ENCODE measurements at places on chromosomes 5 and 9. TPM values are rescaled to one million over a fixed set of nuclear protein-coding genes. Genes with fewer than 3 reads are reported as not detected.
A peak's percentile ranks its signal among the peaks of the same experiment; 100 is the strongest.

DNA sequence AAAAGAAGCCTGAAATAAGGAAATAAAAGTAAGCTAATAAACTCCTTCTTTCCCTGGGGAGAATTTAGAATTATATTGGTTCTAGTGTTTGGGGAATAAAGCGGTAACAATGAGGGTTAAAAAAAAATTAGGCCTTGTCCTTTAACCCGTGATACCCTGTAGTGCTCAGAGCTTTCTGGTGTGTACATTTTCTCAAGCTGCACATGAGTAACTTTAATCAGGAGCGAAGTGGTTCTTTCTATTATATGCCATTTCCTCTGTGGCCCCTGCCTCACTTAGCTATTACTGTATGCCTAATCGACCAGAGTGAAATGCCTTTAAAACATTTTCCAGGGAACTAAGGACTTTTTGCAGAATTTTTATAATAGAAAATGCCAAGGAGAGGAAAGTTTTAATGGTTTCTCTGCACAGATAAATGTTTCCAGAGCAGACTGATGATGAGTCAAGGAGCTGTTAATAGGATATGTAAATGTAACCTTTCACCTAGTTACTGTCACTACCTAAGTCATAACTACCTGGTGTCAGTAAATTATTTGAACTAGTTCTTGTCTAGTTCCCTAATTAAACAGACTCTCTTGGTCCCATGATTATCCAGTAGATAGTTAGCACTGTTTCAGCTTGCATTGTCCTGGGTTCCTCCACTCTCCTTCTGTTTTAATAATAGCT lies 7.6 kb downstream of the PAM start:
- DNase-seq: no peak
- H3K27me3 ChIP-seq: no peaks in the 10 kb centered on the region
- H3K4me1 ChIP-seq: peaks cover 14% of the 10 kb centered on the region

C9 gene
- total RNA-seq: 0.05 TPM

- no peaks in the 10 kb centered on the region for H3K36me3 ChIP-seq
- no peaks in the 10 kb centered on the region for H3K27me3 ChIP-seq
- H3K4me3 ChIP-seq: no peak overlapping the region
- H3K27ac ChIP-seq: no peak overlapping the region
Observed at GRCh38 chr5:158820891-158821290, 278.8 kb downstream of the EBF1 start.

- peak overlapping the region; percentile 86 for H3K27ac ChIP-seq
- peaks cover 28% of the 10 kb centered on the region for H3K4me1 ChIP-seq
- H3K27me3 ChIP-seq: no peaks in the 10 kb centered on the region
Observed at GRCh38 chr5:52800394-52801213, 12.9 kb downstream of the ITGA1 start.

DNA sequence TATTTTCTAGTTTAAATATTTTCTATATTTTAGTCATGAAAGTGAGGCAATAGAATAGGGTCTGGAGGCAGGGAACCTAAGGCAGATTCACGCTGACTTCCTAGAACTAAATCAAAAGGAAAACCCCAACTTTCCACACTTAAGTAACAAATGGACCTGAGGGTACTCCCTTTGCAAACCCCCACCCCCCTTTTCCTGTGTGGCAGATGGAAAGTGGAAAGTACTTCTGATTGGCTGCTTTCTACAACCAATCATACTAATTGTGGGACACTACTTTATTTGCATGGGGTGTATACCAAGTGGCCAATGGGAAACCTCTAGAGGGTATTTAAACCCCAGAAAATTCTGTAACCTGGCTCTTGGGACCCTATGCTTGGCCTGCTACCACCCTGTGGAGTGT lies 4.8 kb upstream of the CENPH start:
- no peaks in the 10 kb centered on the region for H3K36me3 ChIP-seq
- DNase-seq: no peak
- H3K27ac ChIP-seq: no peak overlapping the region
- H3K4me3 ChIP-seq: no peak overlapping the region
- no peaks in the 10 kb centered on the region for H3K27me3 ChIP-seq

DNA sequence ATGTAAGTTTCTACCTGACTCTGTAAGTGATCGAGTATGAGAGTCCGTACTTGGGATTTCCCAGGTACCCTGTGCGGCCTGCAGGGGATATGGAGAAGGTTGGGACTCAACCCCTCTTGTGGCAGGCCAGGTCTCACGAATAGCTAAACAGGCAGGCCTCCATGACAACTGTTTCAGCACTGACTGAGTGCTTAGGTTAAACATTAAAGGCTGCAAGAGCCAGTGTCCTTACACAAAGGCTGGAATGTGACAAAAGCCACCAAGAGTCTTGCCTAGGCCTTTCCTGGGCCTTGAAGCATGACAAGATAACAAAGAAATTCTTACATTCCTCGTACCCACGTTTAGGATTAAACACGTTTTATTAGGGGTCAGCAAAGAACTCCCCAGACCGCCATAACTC lies 58.6 kb downstream of the THBS4 start:
- H3K36me3 ChIP-seq: no peaks in the 10 kb centered on the region
- H3K4me1 ChIP-seq: no peaks in the 10 kb centered on the region
- no peak overlapping the region for H3K4me3 ChIP-seq
- H3K27me3 ChIP-seq: no peaks in the 10 kb centered on the region
- H3K27ac ChIP-seq: no peak overlapping the region
- no peak for DNase-seq

GRCh38 chr9:37776328-37776727 lies 8.5 kb downstream of the EXOSC3 start:
- H3K27ac ChIP-seq: no peak overlapping the region
- H3K4me3 ChIP-seq: no peak overlapping the region
- no peaks in the 10 kb centered on the region for H3K4me1 ChIP-seq
- DNase-seq: no peak
- peaks cover 14% of the 10 kb centered on the region for H3K36me3 ChIP-seq

DNA sequence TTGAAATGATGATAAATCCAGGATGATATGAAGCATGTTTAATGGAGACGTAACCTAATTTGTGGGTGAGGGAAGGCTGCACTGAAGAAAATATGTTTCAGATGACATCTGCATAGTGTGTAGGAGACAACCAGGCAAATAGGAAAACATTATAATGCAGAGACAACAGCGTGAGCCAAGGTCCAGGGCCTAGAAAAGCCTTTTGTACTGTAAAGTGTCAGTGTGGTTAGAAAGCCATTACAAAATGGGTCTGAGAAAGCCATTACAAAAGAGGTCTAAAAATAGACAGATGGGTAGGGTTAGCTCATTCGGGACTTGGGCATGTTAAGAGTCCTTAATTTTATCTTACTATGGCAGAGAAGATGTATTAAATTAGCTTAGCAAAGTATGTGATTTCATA lies 14.9 kb upstream of the GABRG2 start:
- DNase-seq: no peak
- no peak overlapping the region for H3K27ac ChIP-seq
- no peaks in the 10 kb centered on the region for H3K27me3 ChIP-seq
- no peaks in the 10 kb centered on the region for H3K4me1 ChIP-seq
- H3K36me3 ChIP-seq: no peaks in the 10 kb centered on the region

GRCh38 chr9:108867116-108867515 lies 5.0 kb downstream of the ACTL7A start:
- H3K4me1 ChIP-seq: no peaks in the 10 kb centered on the region
- H3K27me3 ChIP-seq: no peaks in the 10 kb centered on the region
- DNase-seq: no peak
- H3K27ac ChIP-seq: no peak overlapping the region
- H3K4me3 ChIP-seq: no peak overlapping the region

GRCh38 chr5:124651663-124652513 lies 94.6 kb downstream of the ZNF608 start:
- H3K27ac ChIP-seq: peak overlapping the region; percentile 100
- no peak for DNase-seq
- no peaks in the 10 kb centered on the region for H3K36me3 ChIP-seq
- peaks cover 79% of the 10 kb centered on the region for H3K4me1 ChIP-seq
- peak overlapping the region; percentile 65 for H3K4me3 ChIP-seq
- no peaks in the 10 kb centered on the region for H3K27me3 ChIP-seq

DNA sequence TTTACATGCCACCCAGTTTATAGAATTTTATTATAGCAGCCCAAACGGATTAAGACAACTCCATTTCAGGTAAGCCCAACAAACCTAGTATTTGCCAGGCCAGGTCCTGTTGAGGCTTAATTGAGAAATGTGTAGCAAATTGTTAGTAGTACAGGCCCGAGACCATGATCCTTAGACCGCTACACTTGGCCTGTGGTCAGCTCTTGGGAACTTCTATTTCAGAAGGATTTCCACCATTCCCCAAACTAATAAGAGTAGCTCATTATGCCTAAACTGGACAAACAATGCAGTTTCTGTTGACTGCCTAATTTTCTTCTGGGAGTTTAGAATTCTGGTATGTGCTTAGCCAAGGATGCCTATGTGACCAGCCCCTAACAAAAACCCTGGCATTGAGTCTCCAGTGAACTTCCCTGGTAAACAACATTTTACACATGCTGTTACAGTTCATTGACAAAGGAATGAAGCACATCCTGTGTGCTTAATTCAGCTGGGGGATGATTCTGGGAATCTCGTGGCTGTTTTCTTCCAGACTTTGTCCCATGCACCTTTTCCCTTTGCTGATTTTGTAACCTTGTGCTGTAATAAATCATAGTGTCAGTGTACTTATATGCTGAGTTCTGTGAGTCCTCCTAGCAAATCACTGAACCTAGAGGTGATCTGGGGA lies 5.6 kb upstream of the GPX3 start:
- DNase-seq: no peak
- H3K4me3 ChIP-seq: no peak overlapping the region
- H3K36me3 ChIP-seq: no peaks in the 10 kb centered on the region
- H3K27ac ChIP-seq: no peak overlapping the region
- no peaks in the 10 kb centered on the region for H3K27me3 ChIP-seq

DNA sequence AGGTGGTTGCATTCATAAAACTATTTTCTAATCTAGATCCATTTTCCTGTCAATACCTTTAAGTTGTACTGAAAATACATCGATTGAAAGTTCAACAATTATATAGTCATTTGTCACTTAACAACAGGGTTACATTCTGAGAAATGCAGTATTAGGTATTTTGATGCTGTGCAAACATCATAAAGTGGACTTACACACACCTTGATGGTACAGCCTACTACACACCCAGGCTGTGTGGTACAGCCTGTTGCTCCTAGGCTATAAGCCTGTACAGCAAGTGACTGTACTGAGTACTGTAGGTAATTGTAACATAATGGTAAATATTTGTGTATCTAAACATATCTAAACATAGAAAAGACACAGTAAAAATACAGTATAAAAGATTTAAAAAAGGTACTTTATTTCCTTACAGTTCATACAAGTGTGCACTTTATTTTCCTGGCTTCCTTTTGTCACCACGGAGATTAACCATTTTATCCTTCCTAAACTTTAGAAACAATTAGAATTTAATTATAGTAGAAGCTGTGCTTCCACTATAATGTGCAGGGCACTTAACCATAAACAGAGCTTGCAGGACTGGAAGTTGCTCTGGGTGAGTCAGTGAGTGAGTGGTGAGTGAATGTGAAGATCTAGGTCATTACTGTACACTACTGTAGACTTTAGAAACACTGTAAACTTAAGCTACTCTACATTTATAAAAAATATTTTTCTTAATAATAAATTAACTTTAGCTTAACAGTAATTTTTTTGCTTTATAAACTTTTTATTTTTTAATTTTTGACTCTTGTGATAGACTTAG lies 42.9 kb upstream of the MEF2C start:
- no peak overlapping the region for H3K27ac ChIP-seq
- DNase-seq: no peak
- H3K4me3 ChIP-seq: no peak overlapping the region
- no peaks in the 10 kb centered on the region for H3K27me3 ChIP-seq

GRCh38 chr5:107104040-107104995 lies 566.4 kb downstream of the EFNA5 start:
- no peak overlapping the region for H3K27ac ChIP-seq
- H3K4me1 ChIP-seq: no peaks in the 10 kb centered on the region
- H3K27me3 ChIP-seq: no peaks in the 10 kb centered on the region
- H3K4me3 ChIP-seq: no peak overlapping the region

DNA sequence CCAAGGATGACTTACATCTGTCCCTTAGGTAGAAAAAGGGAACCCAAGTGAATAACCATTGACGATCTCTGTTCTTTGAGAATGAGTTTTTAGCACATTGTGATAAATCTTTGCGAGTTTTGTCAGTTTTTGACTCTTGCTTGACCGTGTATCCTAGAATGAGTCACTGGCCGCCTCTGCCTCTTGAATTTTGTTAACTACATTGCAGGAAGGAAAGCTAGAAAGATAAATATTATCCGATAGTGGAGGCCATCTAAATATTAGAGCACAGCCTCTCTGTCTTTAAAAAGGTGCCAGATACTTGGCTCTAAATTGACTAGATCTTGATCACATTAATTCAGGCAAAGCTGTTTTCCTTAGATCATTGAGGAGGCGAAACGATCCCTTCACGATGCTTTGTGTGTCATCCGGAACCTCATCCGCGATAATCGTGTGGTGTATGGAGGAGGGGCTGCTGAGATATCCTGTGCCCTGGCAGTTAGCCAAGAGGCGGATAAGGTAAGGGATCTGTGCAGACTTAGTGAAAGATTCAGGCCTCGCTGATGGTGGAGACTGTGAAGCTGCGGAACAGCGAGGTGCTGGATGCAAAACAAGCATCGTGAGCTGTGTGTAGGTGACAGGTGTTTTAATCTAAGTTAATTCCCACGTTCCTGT lies 12.2 kb downstream of the CCT5 start:
- no peak for DNase-seq
- H3K36me3 ChIP-seq: peaks cover 79% of the 10 kb centered on the region
- H3K4me3 ChIP-seq: no peak overlapping the region

DNA sequence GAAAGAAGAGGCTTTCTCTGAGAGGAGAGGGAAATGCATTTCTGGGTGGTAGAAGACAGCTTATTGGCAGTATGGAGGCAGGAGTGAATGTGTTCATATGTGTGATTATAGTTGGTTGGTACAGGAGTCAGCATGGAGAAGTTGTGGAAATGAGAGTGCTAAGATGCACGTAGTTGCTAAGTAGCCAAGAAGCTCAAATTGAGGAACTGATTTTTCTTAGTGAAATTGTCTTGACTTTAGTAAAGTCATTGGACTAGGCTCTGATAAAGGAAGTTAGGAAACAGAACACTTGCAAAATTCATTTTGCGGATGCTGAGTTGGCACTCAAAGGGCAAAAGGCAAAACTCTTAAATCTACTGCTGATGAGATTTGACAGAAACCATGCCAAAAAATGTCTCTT lies 158.9 kb upstream of the VCAN start:
- no peaks in the 10 kb centered on the region for H3K27me3 ChIP-seq
- no peak for DNase-seq
- no peak overlapping the region for H3K4me3 ChIP-seq
- no peaks in the 10 kb centered on the region for H3K36me3 ChIP-seq

DNA sequence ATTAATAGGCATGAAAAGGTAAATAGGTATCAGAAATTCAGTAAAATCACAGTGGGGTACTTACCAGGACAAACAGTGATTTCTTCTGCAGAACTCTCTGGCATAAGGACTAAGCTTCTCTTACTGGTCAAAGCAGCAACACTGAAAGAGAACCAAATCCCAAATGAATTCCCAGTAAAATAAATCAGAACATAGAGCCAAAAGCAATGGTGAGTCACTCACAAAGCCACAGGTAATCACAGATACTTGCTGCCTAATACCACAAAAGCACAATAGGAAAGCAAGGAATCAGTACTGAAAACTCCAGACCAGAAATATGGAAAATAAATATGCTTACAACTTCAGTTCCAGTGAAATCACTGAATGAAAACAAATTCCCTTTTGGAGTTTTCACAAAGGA lies 50.7 kb downstream of the UIMC1 start:
- no peaks in the 10 kb centered on the region for H3K4me1 ChIP-seq
- H3K27ac ChIP-seq: no peak overlapping the region
- H3K27me3 ChIP-seq: no peaks in the 10 kb centered on the region
- H3K4me3 ChIP-seq: no peak overlapping the region
- DNase-seq: no peak

CEMIP2 gene
- total RNA-seq: 14.8 TPM

- no peaks in the 10 kb centered on the region for H3K4me1 ChIP-seq
- no peaks in the 10 kb centered on the region for H3K27me3 ChIP-seq
- no peak overlapping the region for H3K4me3 ChIP-seq
- DNase-seq: no peak
- no peaks in the 10 kb centered on the region for H3K36me3 ChIP-seq
Observed at GRCh38 chr9:76082057-76082456, 191.6 kb downstream of the PCSK5 start.
